Stimulated activated CD8-positive, alpha-beta memory T cell treated with anti-CD3 and anti-CD28 coated beads, Interleukin-4, amount 100 ng/mL, for 1 hour (primary cell): ENCODE measurements at places on chromosomes 16 and 17.

DNA sequence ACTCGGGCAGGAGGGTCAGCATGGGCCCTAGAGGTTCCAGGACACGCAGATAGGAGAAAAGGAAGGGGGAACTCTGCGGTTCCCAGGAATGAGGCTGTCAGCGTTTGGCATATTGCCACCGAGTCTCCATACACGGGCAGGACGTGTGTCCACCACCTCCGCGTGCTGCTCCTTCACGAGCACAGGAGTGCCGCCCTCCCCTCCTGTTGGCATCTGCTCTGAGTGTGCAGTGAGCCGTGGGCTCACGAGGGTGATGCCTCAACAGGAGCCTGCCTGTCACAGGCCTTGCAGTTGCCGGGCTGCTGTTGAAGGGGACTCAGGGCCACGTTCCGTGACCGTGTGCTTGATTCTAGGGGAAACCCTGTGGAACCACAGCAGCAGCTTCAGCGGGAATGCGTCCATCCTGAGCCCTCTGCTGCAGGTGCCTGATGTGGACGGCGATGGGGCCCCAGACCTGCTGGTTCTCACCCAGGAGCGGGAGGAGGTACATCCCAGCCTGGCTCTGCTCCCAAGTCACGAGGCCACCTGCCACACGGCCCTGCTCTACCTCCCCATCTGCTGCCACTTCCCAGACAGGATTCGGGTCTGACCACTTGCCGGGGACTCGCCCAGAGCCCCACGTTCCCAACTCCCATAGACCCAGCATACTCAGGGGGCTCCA is 14.6 kb downstream of the RGS11 start:
- no peak for DNase-seq

- no peak for DNase-seq
Measured at GRCh38 chr17:73293480-73293911, 18.3 kb downstream of the CDC42EP4 start.

- DNase-seq, result no peak
Measured at GRCh38 chr17:4898927-4899326, 409 bp upstream of the C17orf107 start.

DNA sequence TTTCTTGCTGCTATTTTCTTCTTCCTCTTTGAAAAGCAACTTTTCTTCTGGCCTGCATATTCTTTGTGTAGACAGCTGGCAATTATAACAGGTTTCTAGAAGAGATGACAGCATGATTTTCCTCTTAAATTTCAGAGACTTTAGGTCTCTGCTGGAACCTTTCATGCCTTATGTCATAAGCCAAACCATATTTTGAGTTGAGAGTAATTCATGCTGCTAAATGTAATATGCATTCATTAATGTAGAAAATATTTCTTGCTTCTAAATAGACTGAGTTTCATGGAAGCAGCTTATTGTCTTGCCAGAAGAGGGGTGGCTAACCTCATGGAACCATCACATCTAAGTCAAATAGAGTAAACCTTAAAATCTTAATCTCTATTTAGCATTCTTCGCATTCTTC is 25.9 kb upstream of the ABCA9 start:
- no peak for DNase-seq

DNA sequence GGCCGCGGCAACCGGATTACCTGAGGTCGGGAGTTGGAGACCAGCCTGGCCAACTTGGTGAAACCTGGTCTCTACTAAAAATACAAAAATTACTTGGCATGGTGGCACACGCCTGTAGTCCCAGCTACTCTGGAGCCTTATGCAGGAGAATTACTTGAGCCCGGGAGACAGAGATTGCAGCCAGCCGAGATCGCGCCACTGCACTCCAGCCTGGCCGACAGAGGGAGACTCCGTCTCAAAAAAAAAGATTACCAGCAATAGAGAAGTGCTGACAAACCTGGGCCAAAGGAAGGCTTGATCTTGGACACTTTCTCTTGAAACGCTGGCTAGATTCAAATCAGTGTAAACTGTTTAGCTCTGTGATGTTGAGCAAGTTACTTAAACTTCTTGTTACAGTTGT is 4.3 kb downstream of the MT1H start:
- DNase-seq, result no peak

DNA sequence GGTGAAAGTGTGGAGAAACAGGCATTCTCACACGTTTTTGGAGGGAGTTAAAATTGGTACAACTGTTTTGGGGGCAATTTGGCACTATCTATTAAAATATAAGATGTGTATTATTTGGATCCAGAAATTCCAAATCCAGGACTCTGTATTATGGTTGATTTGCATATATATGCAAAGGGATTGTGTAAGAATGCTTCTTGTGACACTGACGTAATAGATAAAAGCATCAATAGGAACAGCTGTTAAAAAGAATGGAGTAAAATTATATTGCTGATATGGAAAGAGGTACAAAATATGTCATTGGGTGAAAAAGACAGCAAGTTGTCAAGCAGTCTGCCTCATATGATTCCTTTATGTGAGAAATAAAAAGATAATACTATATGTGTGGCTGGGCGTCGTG is 17.3 kb downstream of the FA2H start:
- DNase-seq, result no peak

- DNase-seq, result no peak
Measured at GRCh38 chr17:78316867-78317789, 42.7 kb downstream of the SOCS3 start.
